T-cell (primary cell): ENCODE measurements at places on chromosomes 2 and 18.

DNA sequence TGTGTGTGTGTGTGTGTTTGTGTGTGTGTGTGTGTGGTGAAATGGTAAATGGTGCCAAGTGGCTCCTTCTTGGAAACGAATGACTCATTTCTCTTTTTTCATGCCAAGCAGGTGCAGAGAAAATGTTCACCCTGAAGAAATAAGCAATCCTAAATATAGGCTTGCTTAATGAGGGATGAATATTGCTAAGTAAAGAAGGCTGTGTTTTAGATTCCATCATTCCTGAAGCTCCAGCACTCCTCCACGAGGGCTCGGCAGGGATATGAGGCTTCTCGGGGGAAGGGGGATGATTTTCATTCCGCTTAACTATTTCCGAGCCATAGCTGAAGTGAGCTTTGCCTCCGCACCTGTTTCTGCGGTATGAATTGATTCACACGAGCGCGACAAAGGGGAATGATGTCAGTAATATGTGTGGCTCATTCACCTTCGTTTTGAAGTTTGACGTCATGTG is 72.9 kb downstream of the TSN start:
- DNase-seq: no peak

- DNase-seq: no peak
Measured at GRCh38 chr2:149990965-149991364, 403.4 kb upstream of the MMADHC start.

DNA sequence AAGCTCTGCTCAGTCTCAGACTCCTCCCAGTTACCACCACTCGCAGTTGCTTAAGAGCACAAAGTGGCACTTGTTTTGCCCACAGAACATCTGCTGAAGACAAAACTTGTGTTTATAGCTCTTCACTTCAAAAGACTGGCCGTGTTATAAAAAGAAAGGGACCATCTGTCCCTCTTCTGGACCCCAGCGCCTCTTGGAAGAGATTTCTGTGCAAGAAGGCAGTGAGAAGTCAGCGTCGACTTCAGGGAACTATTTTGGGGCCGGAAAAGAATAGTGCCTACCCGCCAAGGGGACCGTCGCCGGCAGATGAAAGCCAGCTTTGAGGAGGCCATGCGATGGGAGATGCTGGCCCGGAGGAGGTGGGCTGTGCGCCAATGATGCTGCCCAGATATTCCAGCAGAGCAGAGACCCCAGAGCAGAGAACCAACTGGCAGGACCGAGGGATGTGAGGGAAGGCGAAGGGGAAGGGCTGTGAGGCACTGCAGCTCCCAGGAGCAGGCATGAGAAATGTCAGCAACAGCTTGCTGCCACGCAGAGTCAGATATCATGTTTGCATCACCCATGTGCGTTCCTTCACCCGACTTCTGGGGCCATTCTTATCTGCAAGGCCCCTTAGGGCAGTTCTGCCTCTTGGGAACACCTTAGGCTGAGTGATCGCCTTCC is 270.9 kb downstream of the ATAD2B start:
- no peak for DNase-seq

DNA sequence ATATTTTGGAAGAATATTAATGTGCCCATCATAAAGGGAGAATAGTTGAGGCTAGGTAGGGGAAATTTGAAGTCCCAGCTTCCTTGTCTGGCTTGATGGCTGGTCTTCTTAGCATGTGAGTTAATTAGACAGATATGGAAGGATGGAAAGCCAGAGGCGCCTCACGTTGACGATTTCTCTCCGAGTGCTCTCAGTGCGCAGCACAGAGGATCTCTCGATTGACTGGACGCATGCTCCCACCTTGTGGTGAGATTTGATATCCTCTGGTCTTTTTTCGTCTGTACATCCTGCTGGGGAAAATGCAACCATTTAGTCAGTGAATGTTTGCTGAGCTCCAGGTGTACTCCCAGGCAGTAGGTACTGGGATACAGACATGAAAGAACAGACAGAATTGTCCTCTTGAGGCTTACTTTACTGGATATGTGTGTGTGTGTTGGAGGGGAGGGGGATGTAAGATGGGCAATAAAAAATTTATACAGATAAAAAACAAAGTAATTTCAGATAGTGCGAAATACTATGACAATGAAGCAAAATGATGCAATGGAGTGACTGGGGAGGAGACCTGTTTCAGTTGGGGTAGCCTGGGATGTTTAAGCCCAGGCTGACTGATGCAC is 66.9 kb upstream of the ZNG1B start:
- DNase-seq: peak; percentile 66

GRCh38 chr2:3349211-3349693 is 28.4 kb downstream of the EIPR1 start:
- no peak for DNase-seq

DNA sequence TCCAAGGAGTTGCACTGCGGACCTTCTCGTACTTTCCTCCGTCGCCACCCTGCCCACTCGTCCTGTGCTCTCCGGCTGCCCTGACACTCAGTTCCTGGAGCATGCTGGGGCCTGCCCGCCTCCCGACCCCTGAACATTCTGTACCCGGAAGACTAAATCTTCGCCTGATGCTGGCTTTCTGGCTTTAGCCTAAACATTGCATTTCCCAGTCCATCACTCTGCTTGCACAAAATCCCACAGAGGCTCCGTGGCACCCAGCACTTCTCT is 550 bp upstream of the SFXN5 start:
- DNase-seq: no peak

GRCh38 chr2:6864923-6865345 is 773 bp downstream of the CMPK2 start:
- no peak for DNase-seq

GRCh38 chr2:10933700-10934225 is 22.0 kb downstream of the KCNF1 start:
- no peak for DNase-seq

DNA sequence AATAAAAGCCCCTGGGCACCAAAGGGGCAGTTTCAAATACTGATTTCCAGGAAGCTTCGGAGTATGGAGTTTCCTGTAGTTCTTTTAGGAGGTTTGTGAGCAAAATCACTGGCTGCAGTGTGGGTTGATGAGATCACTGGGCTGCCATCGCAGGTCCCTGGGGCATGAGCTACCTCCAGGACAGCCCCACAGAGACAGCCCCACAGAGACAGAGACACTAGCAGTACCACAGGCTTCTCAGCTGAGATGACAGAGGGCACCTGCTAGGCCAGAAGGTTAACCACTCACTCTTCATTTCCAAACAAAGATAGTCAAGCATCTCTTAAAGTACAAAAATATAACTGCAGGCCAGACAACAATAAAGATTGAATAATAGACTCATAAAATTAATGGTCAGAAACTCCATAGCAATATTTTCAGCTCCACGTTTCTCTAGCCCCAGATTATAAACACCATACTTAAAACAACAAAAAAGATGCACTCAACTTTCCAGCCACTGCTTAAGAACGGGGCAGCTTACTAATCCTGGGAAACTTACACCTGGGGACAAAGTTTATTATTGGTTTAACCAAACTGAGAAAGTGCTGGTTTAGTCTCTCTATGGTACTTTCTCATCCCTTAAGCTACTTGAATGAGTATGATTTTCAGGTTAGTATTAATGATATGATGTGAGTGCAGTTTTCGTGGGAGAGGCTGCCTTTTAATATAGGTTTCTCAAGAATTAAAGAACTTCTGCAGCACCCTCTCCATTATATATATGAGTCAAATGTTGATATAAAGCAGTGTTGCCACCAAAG is 11.6 kb downstream of the AFF3 start:
- no peak for DNase-seq

- no peak for DNase-seq
Measured at GRCh38 chr2:239223310-239224198, 177.3 kb downstream of the HDAC4 start.

GRCh38 chr2:71778514-71778913 is 325.2 kb downstream of the DYSF start:
- no peak for DNase-seq

GRCh38 chr2:197804758-197805714 is 643 bp downstream of the PLCL1 start:
- DNase-seq: peak; percentile 5

DNA sequence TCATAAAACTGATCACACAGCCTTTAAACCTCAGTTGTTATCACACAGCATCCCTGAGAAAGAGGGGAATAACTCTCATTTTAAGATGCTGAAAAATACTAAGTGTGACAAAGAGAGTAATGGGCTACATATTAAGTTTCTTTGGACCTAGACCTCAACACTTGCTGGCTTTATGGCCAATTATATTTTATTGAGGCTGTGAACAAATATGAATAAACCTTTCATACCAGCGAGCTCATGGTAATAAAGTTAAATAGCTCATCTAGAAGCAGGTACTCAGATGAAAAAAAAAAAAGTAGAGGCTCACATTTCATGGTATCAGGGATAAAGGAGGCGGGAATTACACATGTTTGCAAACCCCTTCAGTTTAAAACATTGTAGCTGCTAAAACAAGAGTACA is 75.7 kb downstream of the DOCK10 start:
- no peak for DNase-seq

DNA sequence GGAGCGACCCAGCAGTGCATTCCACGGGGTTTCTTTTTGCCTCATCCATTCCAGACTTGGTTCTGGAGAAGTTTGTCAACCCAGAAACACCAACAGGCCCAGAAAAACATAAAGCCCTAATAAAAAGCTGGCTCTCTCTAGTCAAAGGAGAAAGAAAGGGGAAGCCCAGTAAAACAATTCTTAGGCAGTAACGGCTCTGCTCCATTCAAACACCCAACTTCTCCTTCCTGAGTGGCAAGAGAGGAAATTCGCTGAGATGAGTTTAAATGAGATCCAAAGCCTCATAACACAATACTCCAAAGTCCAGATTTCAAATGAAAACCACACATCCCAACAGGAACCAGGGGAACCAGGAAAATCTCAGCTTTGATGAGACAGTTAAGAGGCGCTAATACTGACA is 179.9 kb downstream of the RPIA start:
- no peak for DNase-seq

GRCh38 chr2:54503192-54503591 is 47.1 kb downstream of the SPTBN1 start:
- peak; percentile 9 for DNase-seq

DNA sequence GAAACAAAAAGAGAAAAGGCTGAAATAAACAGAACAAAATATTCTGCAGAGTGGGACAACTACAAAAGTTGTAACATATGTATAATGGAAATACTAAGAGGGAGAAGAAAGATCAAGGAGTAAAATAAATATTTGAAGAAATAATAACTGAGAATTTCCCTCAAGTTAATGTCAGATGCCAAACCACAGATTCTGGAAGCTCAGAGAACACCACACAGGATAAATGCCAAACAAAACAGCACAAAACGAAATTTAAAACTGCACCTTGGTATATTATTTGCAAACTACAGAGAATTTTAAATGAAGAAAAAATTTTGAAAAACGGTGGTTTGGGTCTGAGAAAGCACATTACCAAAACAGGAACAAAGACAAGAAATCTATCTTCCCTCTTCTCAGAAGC is 1588.9 kb upstream of the TMEFF2 start:
- DNase-seq: no peak

- DNase-seq: no peak
Measured at GRCh38 chr18:38789141-38789540, 1223.5 kb upstream of the CELF4 start.

- DNase-seq: no peak
Measured at GRCh38 chr2:128502638-128503246, 184.1 kb upstream of the HS6ST1 start.

- DNase-seq: no peak
Measured at GRCh38 chr2:100267751-100268150, 54.5 kb downstream of the LONRF2 start.

DNA sequence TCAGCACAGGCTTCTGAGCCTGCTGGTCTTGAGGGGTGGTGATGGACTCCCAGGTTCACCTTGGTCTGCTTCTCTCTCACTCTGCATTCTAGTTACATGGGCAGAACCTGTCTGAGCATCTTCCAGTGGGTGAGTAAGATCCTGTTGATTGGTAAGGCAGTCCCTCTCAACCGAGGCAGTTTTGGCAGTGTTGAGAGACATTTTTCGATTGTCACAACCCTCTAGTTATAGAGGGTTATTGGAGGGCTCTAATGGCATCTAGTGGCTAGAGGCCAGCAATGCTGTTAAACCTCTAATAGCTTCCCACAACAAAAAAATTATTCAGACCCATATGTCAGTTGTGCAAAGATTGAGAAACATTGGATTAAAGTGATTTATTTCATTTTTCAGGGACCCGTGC is 9.3 kb upstream of the MGAT5 start:
- no peak for DNase-seq

GRCh38 chr18:45628979-45629958 is 14.0 kb downstream of the SLC14A2 start:
- DNase-seq: no peak

- DNase-seq: no peak
Measured at GRCh38 chr2:219675221-219675620, 47.8 kb downstream of the SLC4A3 start.

- no peak for DNase-seq
Measured at GRCh38 chr18:31634331-31634713, 42.6 kb downstream of the TTR start.

DNA sequence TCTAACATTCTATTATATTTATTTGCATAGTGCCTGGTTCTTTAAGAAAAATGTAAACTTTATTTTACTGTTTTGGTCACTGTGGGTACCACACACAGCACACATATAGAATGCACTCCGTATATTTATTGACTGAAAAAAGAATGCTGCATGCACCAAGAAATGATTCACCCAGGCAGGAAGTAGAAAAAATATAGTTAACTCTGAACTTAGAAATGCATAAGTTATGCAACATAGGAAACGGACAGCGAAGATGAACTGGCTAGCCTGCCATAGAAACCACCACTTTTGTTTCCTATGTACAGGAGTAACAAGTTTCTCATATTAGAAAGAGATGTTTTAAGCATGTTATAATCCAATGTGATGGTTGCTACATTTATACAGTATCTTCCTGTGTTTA is 635.8 kb downstream of the DSC3 start:
- DNase-seq: no peak

GRCh38 chr2:113390124-113390849 is 47.2 kb upstream of the ZNG1B start:
- DNase-seq: peak; percentile 8

GRCh38 chr2:75609334-75609689 is 37.3 kb upstream of the MRPL19 start:
- DNase-seq: no peak

- DNase-seq: no peak
Measured at GRCh38 chr2:17231394-17231965, 286.8 kb downstream of the RAD51AP2 start.

DNA sequence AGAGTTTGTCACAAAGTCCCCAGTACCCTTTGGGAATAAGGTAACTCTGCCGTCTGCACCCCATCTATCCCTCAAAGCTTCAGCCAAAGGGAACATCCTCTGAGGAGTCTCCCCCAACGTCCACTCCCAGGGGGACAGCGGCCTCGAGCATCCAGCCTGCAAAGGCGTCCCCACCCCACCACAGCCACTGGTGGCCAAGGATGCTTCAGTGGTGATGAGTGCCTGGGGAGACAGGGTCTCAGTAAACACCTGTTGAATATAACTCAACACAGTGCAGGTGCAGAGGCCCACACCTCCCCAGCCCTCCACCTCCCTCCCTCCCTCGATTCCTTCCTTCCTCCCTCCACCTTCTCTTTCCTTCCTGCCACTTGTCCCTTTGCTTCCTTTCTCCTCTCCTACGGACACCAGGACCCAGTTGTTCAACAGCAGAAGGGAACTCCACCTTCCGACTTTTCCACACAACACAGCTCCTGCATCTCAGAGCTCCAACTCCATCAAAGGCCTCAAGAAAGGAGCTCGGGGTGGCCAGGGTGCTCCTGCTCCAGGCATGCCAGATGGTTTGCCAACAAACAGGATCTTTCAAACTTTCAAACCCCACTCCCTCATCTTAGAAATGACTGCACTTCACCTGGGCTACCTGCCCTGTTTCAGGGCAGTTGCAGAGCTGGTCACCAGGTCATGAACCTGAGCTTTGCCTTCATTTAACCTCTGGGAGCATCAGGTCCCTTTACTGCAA is 87.8 kb upstream of the SNTG2 start:
- no peak for DNase-seq

GRCh38 chr18:58769321-58769720 is 95.4 kb upstream of the ZNF532 start:
- no peak for DNase-seq
